Immature natural killer cell (primary cell): ENCODE measurements at places on chromosomes 12 and 14. TPM values are rescaled to one million over a fixed set of nuclear protein-coding genes. Genes with fewer than 3 reads are reported as not detected.

KLHL33 gene
- polyA plus RNA-seq, result not detected

- peak overlapping the region; percentile 91 for H3K4me3 ChIP-seq
- H3K27ac ChIP-seq, result peak overlapping the region; percentile 84
- peaks cover 52% of the 10 kb centered on the region for H3K4me1 ChIP-seq
- DNase-seq, result peak; percentile 43
Observed at GRCh38 chr14:70655110-70655826, 13.6 kb downstream of the TTC9 start.

DNA sequence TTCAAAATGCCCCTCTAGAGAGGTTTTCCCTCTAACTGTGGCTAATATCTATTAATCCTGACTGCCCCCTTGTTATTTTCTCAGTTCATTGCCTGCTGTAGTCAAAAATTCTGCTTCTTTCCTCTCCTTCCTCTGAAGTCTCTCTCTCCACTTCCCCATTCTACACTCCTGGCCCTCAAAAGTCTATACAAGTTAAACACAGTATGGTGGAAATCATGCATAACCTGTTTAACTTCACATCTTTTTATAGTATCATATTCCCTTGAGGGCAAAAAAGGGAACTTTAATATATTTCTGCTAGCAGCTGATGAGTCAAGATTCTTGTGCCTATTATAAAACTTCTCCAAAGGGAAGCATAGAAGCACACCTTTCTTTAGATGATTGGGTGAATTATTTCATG is 16.7 kb downstream of the GRIP1 start:
- no peak overlapping the region for H3K4me3 ChIP-seq
- H3K27me3 ChIP-seq, result peaks cover 3% of the 10 kb centered on the region
- no peaks in the 10 kb centered on the region for H3K4me1 ChIP-seq
- no peak for DNase-seq

GRCh38 chr14:93787465-93788292 is 606 bp downstream of the PRIMA1 start:
- H3K27ac ChIP-seq, result no peak overlapping the region
- H3K36me3 ChIP-seq, result no peaks in the 10 kb centered on the region
- no peak for DNase-seq

GRCh38 chr12:22321638-22322037 is 12.9 kb downstream of the ST8SIA1 start:
- no peaks in the 10 kb centered on the region for H3K4me1 ChIP-seq
- H3K27ac ChIP-seq, result no peak overlapping the region
- no peak for DNase-seq
- peaks cover 2% of the 10 kb centered on the region for H3K27me3 ChIP-seq
- no peaks in the 10 kb centered on the region for H3K36me3 ChIP-seq

GRCh38 chr12:45994736-45995135 is 4.4 kb upstream of the SCAF11 start:
- no peak overlapping the region for H3K4me3 ChIP-seq
- peaks cover 22% of the 10 kb centered on the region for H3K27me3 ChIP-seq
- H3K4me1 ChIP-seq, result peaks cover 19% of the 10 kb centered on the region
- DNase-seq, result no peak
- no peak overlapping the region for H3K27ac ChIP-seq

IL26 gene
- not detected for polyA plus RNA-seq

GRCh38 chr12:114902665-114903064 is 218.7 kb upstream of the TBX3 start:
- H3K27me3 ChIP-seq, result no peaks in the 10 kb centered on the region
- H3K4me3 ChIP-seq, result no peak overlapping the region
- H3K4me1 ChIP-seq, result no peaks in the 10 kb centered on the region
- H3K36me3 ChIP-seq, result no peaks in the 10 kb centered on the region

DNA sequence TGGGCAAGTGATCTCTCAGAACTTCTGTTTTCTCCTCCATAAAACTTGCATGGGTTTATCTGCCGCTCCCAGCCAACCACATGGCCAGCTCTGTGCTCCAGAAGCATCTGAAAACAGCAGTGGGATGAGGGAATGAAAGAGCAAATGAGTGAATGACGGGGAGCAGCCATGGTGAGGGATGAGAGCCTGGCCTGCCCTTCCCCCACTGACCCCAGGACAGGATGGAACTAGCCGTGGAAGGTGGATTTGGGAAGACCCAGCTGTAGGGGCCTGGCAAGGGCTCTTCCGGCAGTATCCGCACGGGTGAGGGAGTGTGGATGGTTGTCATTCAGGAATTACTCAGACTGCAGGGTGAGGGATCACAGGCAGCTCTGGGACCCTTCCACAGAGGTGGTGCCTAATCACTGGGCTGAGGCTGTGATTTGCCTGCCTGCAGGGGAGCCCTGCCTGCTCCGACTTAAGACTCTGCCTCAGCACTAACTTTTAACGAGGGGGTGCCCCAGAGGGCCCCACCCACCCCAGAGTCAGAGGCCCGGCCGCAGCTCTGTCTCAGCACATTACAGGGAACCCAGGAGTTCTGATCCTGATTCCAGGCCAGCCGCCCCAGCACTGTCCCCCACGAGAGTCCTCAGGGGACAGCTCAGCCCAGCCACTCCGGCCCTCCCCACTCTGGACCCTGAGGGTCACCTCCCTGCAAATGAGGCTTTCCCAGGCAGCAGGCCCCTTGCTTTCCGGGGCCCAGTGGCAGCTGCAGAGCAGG is 136.8 kb upstream of the C14orf180 start:
- DNase-seq, result no peak
- no peak overlapping the region for H3K4me3 ChIP-seq
- H3K4me1 ChIP-seq, result no peaks in the 10 kb centered on the region
- no peaks in the 10 kb centered on the region for H3K36me3 ChIP-seq
- peaks cover 5% of the 10 kb centered on the region for H3K27me3 ChIP-seq
- no peak overlapping the region for H3K27ac ChIP-seq

DNA sequence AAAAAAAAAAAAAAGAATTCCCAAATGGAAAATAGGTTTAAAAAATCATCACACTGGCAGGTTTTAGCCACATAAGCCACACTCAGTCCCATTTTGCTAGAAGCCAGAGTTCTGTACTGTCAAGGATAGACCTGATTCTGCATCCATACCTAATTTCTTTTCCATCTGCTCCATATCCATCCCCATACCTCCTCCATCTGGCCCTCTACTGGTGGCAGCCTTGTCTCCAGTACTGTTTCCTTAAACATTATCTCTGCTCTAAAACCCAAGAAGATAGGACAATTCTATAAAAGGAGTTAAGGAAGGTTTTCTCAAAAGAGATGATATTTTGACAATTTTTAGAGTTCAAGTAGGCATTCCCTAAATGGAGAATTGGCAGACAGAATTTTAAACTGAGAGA is 26.0 kb upstream of the RXYLT1 start:
- no peak for DNase-seq
- H3K27ac ChIP-seq, result no peak overlapping the region
- H3K4me1 ChIP-seq, result peaks cover 4% of the 10 kb centered on the region
- no peak overlapping the region for H3K4me3 ChIP-seq
- peaks cover 13% of the 10 kb centered on the region for H3K27me3 ChIP-seq

- no peak for DNase-seq
- H3K4me1 ChIP-seq, result no peaks in the 10 kb centered on the region
- no peaks in the 10 kb centered on the region for H3K36me3 ChIP-seq
- H3K4me3 ChIP-seq, result no peak overlapping the region
- H3K27ac ChIP-seq, result no peak overlapping the region
Observed at GRCh38 chr14:104361921-104362681, 217.5 kb upstream of the C14orf180 start.

MOAP1 gene
- polyA plus RNA-seq, result 68.0 TPM

OSBPL8 gene
- 109 TPM for polyA plus RNA-seq

GRCh38 chr14:80216818-80217217 is 5.5 kb upstream of the DIO2 start:
- no peaks in the 10 kb centered on the region for H3K4me1 ChIP-seq
- no peak overlapping the region for H3K27ac ChIP-seq
- no peak for DNase-seq
- H3K27me3 ChIP-seq, result peaks cover 2% of the 10 kb centered on the region
- H3K36me3 ChIP-seq, result no peaks in the 10 kb centered on the region
- no peak overlapping the region for H3K4me3 ChIP-seq

- no peak overlapping the region for H3K4me3 ChIP-seq
- no peaks in the 10 kb centered on the region for H3K4me1 ChIP-seq
- no peak for DNase-seq
- no peak overlapping the region for H3K27ac ChIP-seq
- no peaks in the 10 kb centered on the region for H3K36me3 ChIP-seq
- H3K27me3 ChIP-seq, result peaks cover 12% of the 10 kb centered on the region
Observed at GRCh38 chr14:92903359-92903758, 19.6 kb upstream of the CHGA start.

- H3K4me3 ChIP-seq, result no peak overlapping the region
- no peak overlapping the region for H3K27ac ChIP-seq
- peaks cover 10% of the 10 kb centered on the region for H3K27me3 ChIP-seq
- H3K36me3 ChIP-seq, result no peaks in the 10 kb centered on the region
Observed at GRCh38 chr14:25067600-25067999, 17.7 kb upstream of the STXBP6 start.

DNA sequence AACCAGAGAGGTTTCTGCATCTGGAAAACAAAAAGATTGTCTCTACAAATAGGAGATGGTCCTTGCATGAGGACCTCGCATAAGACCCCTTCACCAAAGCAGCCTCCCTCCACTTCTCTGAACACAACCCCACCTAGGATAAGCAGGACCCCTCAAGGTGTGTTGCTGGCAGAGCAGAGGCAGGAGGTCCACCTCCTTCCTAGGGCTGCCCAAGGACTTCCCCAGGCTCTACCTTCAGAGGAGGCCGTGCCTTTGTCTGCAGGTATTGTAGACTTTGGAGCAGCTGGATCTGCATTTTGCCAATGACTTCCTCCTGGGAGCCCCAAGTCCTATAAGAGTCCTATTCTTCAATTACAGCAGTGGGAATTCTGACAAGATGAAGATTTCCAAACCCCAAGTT is 67.3 kb upstream of the TSPAN11 start:
- H3K4me1 ChIP-seq, result no peaks in the 10 kb centered on the region
- H3K27ac ChIP-seq, result no peak overlapping the region
- peaks cover 3% of the 10 kb centered on the region for H3K27me3 ChIP-seq
- H3K36me3 ChIP-seq, result no peaks in the 10 kb centered on the region
- no peak overlapping the region for H3K4me3 ChIP-seq

FAM186B gene
- polyA plus RNA-seq, result not detected

GRCh38 chr12:3882896-3883564 is 9.8 kb upstream of the PARP11 start:
- H3K4me1 ChIP-seq, result peaks cover 4% of the 10 kb centered on the region
- no peaks in the 10 kb centered on the region for H3K36me3 ChIP-seq
- no peaks in the 10 kb centered on the region for H3K27me3 ChIP-seq

GRCh38 chr14:55245657-55246268 is 25.5 kb upstream of the FBXO34 start:
- no peaks in the 10 kb centered on the region for H3K4me1 ChIP-seq
- peak; percentile 33 for DNase-seq

CNTN1 gene
- polyA plus RNA-seq, result not detected

DNA sequence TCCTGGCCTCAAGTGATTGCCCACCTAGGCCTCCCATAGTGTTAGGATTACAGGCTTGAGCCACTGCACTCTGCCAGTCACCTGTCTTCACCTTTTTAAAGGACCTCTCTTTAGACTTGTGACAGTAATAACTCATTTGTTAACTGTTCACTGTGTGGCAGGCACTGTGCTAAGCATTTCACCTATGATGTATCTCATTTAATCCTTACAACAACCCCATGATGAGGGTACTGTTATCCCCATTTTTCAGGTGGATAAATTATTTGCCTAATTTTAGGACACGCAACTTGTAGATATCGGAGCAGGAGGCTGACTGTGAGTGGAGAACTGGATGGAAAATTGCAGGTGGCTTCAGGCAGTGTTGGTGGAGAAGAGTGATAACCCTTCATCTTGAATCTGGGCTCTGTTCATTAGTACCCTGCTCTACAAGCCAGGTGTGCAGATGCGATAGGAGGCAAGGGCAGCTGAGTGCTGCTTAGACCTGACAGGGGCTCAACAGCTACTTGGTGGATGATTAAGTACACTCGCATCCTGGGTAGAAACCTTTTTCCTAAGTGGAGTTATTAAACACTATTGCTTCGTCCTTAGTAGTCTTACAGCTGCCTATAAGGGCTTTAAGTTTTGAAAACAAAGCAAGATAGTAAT is 2.7 kb downstream of the TCTN1 start:
- DNase-seq, result no peak
- no peak overlapping the region for H3K27ac ChIP-seq
- H3K4me1 ChIP-seq, result no peaks in the 10 kb centered on the region
- H3K4me3 ChIP-seq, result no peak overlapping the region

DNA sequence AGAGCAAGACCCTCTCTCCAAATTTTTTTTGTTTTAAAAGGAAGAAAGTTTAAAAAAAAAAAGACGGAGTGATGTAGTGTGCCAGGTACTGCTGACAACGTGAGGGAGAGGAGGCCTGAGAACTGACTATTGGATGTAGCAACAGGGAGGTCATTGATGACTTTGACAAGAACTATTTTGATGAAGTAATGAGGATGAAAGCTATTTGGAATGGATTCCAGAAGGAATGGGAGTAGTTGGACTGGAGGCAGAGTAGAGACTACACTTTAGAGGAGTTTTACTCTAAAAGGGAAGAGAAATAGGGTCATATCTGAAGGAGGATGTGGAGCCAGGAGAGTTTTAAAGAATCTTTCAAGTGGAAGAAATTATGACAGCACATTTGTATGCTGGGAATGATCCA is 27.8 kb upstream of the SLC38A2 start:
- H3K27me3 ChIP-seq, result no peaks in the 10 kb centered on the region
- H3K36me3 ChIP-seq, result peaks cover 3% of the 10 kb centered on the region
- peaks cover 66% of the 10 kb centered on the region for H3K4me1 ChIP-seq
- no peak for DNase-seq
- no peak overlapping the region for H3K4me3 ChIP-seq
- no peak overlapping the region for H3K27ac ChIP-seq

- H3K36me3 ChIP-seq, result no peaks in the 10 kb centered on the region
- peaks cover 1% of the 10 kb centered on the region for H3K27me3 ChIP-seq
- H3K27ac ChIP-seq, result no peak overlapping the region
- H3K4me1 ChIP-seq, result no peaks in the 10 kb centered on the region
Observed at GRCh38 chr14:103109535-103110441, 13.5 kb upstream of the TNFAIP2 start.

DNA sequence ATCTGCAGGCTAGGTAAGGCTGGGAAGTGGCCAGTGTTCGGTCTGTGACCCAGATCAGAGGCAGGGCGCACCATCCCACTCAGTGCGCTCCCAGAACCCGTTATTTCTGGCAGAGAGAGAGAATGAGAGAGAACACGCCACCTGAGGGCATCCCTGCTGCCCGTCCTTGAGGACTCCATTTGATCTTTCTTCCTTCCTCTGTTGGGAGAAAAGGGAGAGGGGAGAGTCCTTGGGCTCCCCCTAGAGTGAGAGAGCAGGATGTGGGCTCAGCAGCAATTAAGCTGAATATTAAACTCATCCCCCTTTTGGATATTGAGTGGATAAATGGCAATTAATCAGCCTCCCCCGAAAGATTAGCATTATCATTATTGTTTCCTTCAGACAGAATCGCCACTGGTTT is 70.6 kb downstream of the IFT43 start:
- peaks cover 10% of the 10 kb centered on the region for H3K36me3 ChIP-seq
- H3K4me3 ChIP-seq, result no peak overlapping the region
- no peaks in the 10 kb centered on the region for H3K27me3 ChIP-seq
- DNase-seq, result no peak
- H3K4me1 ChIP-seq, result no peaks in the 10 kb centered on the region
- H3K27ac ChIP-seq, result no peak overlapping the region

GRCh38 chr14:20789230-20789813 is 8.3 kb downstream of the RNASE6 start:
- H3K4me3 ChIP-seq, result no peak overlapping the region
- H3K27me3 ChIP-seq, result no peaks in the 10 kb centered on the region
- DNase-seq, result no peak
- H3K4me1 ChIP-seq, result peaks cover 15% of the 10 kb centered on the region
- H3K27ac ChIP-seq, result no peak overlapping the region
- no peaks in the 10 kb centered on the region for H3K36me3 ChIP-seq

OLR1 gene
- not detected for polyA plus RNA-seq

CABP1 gene
- polyA plus RNA-seq, result not detected

- no peaks in the 10 kb centered on the region for H3K36me3 ChIP-seq
- no peak overlapping the region for H3K4me3 ChIP-seq
- no peak overlapping the region for H3K27ac ChIP-seq
- H3K4me1 ChIP-seq, result no peaks in the 10 kb centered on the region
- DNase-seq, result no peak
- peaks cover 5% of the 10 kb centered on the region for H3K27me3 ChIP-seq
Observed at GRCh38 chr14:37167151-37168047, 5.0 kb downstream of the SLC25A21 start.
